H1 (cell line): ENCODE measurements at places on chromosomes 11 and 22. TPM values are rescaled to one million over a fixed set of nuclear protein-coding genes. Genes with fewer than 3 reads are reported as not detected.

TSSK2 gene
- not detected in 2 replicates for total RNA-seq

C11orf87 gene
- total RNA-seq = 0.22 and 0.29 TPM in 2 replicates

MUC5AC gene
- total RNA-seq = not detected in 2 replicates

OR52A1 gene
- total RNA-seq = 11.6 and 12.2 TPM in 2 replicates

DNA sequence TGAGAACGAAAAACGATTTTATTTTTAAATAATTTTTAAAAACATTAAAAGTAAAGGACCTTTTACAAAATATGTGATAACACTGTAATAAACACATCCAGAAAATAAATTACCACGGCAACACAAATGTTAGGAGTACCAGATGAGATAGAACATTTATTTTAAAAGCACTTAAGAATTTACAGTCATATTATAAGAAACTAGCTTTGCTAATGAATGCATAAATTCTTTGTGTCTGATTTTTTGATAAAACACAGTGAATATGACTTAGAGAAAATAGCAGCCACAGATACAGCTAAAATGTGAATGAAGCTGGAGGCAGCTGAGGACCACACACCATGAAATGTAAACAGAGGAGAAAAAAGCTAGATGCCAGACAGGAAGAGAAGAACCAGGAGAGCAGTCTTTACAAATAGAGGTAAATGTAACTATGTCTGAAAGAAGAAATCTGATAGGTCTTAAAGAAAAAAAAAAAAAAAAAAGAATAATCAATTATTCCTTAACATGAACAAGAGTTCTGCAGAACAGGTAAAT is 14.6 kb downstream of the CCDC34 start:
- H3K4me1 ChIP-seq = peaks cover 9% of the 10 kb centered on the region; the same call in 1 of the 2 replicates
- H3K36me3 ChIP-seq = no peaks in the 10 kb centered on the region
- H3K4me3 ChIP-seq = no peak overlapping the region
- H3K27ac ChIP-seq = no peak overlapping the region
- no peaks in the 10 kb centered on the region for H3K27me3 ChIP-seq

GRCh38 chr11:125264100-125265022 is 99.8 kb downstream of the PKNOX2 start:
- no peak overlapping the region for H3K4me3 ChIP-seq
- H3K4me1 ChIP-seq = peaks cover 26% of the 10 kb centered on the region
- no peak for DNase-seq
- peaks cover 9% of the 10 kb centered on the region for H3K27me3 ChIP-seq

DNA sequence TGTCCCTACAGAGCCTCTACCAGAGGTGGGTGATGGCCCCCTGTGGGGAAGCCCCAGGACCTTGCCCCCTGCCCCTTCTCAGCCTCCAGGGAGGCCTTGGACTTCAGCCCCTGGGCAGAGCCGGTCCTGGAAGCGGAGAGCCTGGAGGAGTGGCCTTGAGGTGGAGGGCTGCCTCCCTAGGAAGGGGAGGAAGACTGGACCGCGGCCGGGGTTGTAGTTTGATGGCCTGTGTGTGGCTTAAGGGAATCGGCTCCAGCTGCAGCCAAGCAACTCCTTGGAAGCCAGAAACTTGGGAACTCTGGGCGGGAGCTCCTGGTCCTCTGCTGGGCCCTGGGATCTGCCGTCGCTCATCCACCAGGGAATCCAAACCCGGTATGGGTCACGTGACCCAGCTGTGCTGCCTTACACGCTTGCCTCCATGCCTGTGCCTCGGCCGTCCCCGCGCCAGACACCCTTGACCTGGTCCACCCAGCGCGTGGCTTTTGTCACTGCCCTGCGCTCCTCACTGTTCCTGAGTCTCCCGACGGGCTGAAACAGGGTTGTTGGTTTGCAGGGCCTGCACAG is 23.5 kb upstream of the ARHGAP8 start:
- H3K4me3 ChIP-seq = no peak overlapping the region
- no peak overlapping the region for H3K27ac ChIP-seq
- no peaks in the 10 kb centered on the region; the same call in 1 of the 2 replicates for H3K4me1 ChIP-seq
- H3K27me3 ChIP-seq = no peaks in the 10 kb centered on the region

- DNase-seq = no peak
- no peaks in the 10 kb centered on the region for H3K36me3 ChIP-seq
- H3K4me1 ChIP-seq = no peaks in the 10 kb centered on the region
- no peak overlapping the region for H3K27ac ChIP-seq
Measured at GRCh38 chr11:5362017-5362625, 10.8 kb downstream of the OR51B6 start.

- 0 out of 2 replicates have a peak, but pooled peaks cover 4% of the 10 kb centered on the region for H3K4me1 ChIP-seq
- no peak for DNase-seq
- no peaks in the 10 kb centered on the region; the same call in 1 of the 2 replicates for H3K27me3 ChIP-seq
- H3K4me3 ChIP-seq = peak overlapping the region; percentile 69
- H3K27ac ChIP-seq = no peak overlapping the region
Measured at GRCh38 chr11:17277024-17277584, 565 bp downstream of the NUCB2 start.

DNA sequence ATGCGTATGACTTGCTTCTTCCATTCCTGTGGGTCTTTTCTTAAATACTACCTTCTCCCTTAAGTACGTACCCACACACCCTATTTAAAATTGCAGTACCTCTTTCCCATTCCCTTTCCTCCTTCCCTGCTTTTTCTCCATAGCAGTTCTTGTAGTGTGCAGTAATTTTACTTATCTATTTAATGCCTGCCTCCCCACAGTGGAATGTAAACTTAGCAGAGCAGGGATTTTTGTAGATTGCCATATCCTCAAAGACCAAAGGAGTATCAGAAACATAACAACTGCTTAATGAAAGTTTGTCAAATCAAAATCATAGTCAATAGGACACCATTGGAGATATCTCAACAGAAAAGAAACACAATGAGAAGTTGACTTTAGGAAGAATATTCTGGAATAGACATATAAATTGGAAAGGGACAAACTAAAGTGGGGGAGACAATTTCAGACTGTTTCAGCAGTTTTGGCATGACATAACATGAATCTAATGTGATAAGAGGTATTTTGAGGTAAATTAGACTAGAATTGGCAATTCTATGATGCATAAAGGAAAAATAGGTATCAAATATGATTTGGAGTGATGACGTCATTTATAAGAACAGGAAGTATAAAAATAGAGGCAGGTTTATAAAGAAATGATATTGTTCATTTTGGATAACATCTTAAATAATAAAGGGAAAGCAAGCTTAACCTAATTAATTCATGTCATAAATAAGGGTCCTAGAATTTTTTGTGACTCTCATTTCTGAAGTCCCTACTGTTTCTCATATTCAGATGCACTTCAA is 188.4 kb downstream of the SOX6 start:
- H3K27ac ChIP-seq = no peak overlapping the region
- DNase-seq = no peak
- H3K36me3 ChIP-seq = no peaks in the 10 kb centered on the region
- H3K27me3 ChIP-seq = no peaks in the 10 kb centered on the region
- no peaks in the 10 kb centered on the region for H3K4me1 ChIP-seq

DNA sequence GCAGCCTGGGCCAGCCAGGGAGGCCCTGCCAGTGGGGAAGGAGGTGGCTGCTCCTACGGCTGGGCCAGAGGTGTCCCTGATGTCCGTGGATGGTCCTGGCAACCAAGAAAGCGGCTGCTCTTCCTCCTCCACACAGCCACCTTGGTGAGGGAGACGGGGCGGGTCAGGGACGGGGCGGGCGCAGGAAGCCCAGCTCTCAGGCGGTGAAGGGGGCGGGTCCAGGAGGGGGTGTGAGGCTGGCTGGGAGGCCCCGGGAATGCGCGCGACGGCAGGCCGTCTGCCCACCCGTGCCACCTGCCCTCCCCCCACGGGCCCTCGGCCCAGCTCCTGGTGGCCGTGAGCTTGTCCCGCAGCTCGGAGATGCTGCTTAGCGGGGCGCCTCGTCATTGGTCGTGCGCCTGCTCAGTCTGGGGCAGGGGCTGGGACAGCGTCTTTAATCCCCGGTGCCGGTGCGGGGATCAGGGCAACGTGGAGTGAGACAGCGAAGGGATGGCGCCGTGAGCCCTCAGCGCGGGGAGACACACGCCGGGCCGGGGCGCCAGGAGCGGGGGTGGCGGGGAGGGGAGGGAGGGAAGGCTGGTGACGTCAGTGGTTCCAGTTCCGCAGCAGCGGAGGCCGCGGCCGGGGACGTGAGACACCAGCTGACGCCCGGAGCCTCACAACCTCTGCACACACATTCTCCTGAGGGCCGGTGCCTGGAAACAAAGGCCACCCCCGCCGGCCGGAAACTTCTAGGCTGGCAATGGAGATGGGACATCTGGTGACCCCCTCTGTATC is 6.7 kb upstream of the BRSK2 start:
- H3K27ac ChIP-seq = no peak overlapping the region
- H3K4me1 ChIP-seq = peaks cover 4% of the 10 kb centered on the region
- peak; percentile 78 for DNase-seq
- no peaks in the 10 kb centered on the region for H3K36me3 ChIP-seq

GRCh38 chr11:68011051-68011943 is 1.2 kb downstream of the ALDH3B1 start:
- DNase-seq = no peak
- H3K4me3 ChIP-seq = no peak overlapping the region
- no peaks in the 10 kb centered on the region for H3K36me3 ChIP-seq
- no peak overlapping the region for H3K27ac ChIP-seq
- H3K27me3 ChIP-seq = no peaks in the 10 kb centered on the region
- H3K4me1 ChIP-seq = peaks cover 10% of the 10 kb centered on the region

DNA sequence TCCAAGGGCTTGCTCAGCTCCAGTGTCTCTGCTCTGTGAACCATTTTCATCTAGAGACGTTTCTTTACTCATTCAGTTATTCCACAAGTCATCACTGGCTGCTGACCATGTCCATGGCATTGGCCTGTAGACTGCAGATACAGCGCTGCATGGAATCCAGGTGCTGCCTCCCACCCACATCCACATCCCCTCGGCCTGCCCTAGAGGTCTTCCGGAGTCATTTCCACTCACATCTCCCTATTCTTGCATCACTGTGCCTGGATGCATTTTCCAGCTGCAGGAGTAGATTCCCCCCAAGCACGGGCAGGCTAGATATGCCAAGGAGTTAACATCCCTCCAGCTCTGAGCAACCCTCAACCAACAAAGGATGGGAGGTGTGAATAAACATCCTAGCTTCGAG is 68.9 kb downstream of the CHST1 start:
- H3K4me3 ChIP-seq = no peak overlapping the region
- H3K27me3 ChIP-seq = no peaks in the 10 kb centered on the region
- no peak for DNase-seq
- H3K4me1 ChIP-seq = no peaks in the 10 kb centered on the region

DNA sequence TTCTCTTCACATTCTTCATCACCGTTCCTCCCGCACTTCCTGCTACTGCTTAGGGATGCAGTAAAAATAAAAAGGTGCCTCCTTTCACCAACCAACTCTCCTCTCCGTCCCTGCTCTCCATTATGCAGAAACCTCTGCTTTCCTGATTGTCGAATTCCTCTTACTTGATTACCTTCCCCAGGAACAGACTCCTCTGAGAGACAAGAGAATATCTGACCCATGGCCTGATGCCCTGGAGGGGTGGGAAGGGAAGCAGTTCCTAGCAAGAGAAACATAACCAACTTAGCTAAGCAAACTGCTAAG is 80.9 kb downstream of the TRIM29 start:
- H3K4me1 ChIP-seq = peaks cover 17% of the 10 kb centered on the region
- H3K27ac ChIP-seq = no peak overlapping the region
- no peaks in the 10 kb centered on the region; the same call in 1 of the 2 replicates for H3K27me3 ChIP-seq
- no peaks in the 10 kb centered on the region for H3K36me3 ChIP-seq

- peaks cover 6% of the 10 kb centered on the region; the same call in 1 of the 2 replicates for H3K27me3 ChIP-seq
- H3K27ac ChIP-seq = no peak overlapping the region
- DNase-seq = no peak
- 0 out of 2 replicates have a peak, but pooled peaks cover 6% of the 10 kb centered on the region for H3K4me1 ChIP-seq
- H3K36me3 ChIP-seq = no peaks in the 10 kb centered on the region; the same call in 1 of the 2 replicates
Measured at GRCh38 chr11:33737362-33737821, 1.2 kb upstream of the CD59 start.

DNA sequence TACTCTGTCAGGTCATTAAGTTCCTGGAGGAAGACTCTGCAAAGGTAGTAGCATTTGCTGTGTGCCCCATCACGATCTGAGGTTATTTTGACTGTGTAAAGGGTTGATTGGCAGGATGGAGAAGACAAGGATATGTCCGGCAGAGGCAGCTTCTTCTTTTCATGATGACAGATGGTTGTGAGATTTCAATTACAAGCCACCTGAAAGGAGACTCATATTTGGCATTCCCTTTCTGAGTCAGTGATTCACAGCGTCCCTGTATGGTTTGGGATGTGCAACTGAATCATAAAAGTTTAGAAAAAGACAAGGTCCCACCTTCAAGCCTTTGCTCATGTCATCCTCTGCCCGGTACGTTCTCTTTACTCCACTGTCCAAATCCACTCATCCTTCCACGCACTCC is 113.4 kb downstream of the MTNR1B start:
- no peaks in the 10 kb centered on the region; the same call in 1 of the 2 replicates for H3K27me3 ChIP-seq
- H3K4me1 ChIP-seq = peaks cover 19% of the 10 kb centered on the region; the same call in 1 of the 2 replicates
- H3K36me3 ChIP-seq = no peaks in the 10 kb centered on the region
- H3K4me3 ChIP-seq = no peak overlapping the region
- DNase-seq = no peak
- no peak overlapping the region for H3K27ac ChIP-seq

- H3K4me3 ChIP-seq = no peak overlapping the region
- no peaks in the 10 kb centered on the region for H3K4me1 ChIP-seq
- no peak for DNase-seq
- no peaks in the 10 kb centered on the region for H3K36me3 ChIP-seq
- no peaks in the 10 kb centered on the region for H3K27me3 ChIP-seq
- H3K27ac ChIP-seq = no peak overlapping the region
Measured at GRCh38 chr22:44423556-44424358, 74.3 kb downstream of the RTL6 start.

DNA sequence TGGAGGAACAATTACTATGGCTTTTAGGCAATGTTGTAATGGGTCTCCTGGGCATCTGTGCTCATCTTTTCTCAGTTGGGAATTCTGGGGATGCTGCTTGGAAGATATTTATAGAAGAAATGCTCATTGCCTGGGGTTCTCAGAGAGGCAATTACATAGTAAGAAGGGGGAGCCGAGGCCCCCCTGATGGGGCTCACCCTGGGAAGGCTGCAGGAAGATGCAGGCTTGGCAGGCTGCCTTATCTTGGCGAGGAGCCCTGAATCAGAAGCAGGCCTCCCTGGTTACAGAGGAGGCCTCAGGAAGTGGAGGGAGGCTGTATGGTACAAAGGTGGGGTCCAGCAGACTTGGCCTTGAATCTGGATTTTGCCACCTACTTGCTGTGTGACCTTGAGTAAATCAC is 60.6 kb upstream of the CRYBB3 start:
- no peaks in the 10 kb centered on the region; the same call in 1 of the 2 replicates for H3K27me3 ChIP-seq
- no peaks in the 10 kb centered on the region for H3K36me3 ChIP-seq
- DNase-seq = no peak
- H3K4me1 ChIP-seq = no peaks in the 10 kb centered on the region
- no peak overlapping the region for H3K4me3 ChIP-seq

- no peaks in the 10 kb centered on the region for H3K27me3 ChIP-seq
- H3K27ac ChIP-seq = no peak overlapping the region
- H3K4me1 ChIP-seq = peaks cover 4% of the 10 kb centered on the region; the same call in 1 of the 2 replicates
- DNase-seq = no peak
- H3K4me3 ChIP-seq = no peak overlapping the region
Measured at GRCh38 chr22:46251816-46252380, 1.8 kb upstream of the CDPF1 start.

DNA sequence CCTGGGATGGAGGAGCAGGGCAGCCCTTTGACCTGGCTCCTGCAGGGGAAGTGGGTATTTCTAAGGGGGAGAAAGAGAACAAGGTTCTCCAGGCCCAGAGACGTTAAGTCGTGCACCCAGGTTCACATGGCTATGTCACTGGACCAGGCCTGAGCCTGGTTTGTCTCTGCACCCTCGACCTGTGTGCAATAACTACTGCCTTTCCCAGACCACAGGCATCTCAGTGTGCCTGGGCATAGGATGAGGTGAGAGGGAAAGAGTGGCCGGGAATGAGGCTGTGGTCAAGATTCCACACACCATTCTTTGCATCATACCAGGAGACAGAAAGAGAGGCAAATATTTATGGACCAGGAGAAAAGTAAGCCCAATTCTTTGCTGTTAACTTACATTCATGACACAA is 66.8 kb downstream of the PRR5L start:
- no peak overlapping the region for H3K4me3 ChIP-seq
- H3K27me3 ChIP-seq = no peaks in the 10 kb centered on the region; the same call in 1 of the 2 replicates
- peaks cover 8% of the 10 kb centered on the region for H3K4me1 ChIP-seq
- no peaks in the 10 kb centered on the region for H3K36me3 ChIP-seq
